ENCODE measurements at places on chromosomes 7 and 10. TPM values are rescaled to one million over a fixed set of nuclear protein-coding genes. Genes with fewer than 3 reads are reported as not detected.

Gene ACBD7
- 10.2 TPM for total RNA-seq

GRCh38 chr7:19143881-19144574, 1.2 kb downstream of the FERD3L start:
- DNase-seq: no peak

Gene CALHM3
- total RNA-seq: not detected

DNA sequence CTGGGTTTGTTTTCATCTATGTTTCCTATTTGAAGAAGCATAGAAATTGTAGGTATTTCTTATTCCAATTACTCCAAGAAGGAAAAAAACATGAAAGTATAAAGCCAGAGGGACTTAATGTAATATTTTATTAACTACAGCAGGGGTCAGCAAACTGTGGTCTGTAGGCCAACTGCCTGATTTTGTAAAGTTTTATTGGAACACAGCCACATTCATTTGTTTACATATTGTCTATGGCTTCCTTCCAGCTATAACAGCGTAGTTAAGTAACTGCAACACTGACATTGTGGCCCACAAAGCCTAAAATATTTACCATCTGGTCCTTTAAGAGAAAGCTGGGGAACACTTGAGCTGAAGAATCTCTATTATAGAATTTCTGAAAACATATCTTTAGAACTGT, 306.2 kb downstream of the BICC1 start:
- DNase-seq: no peak

Gene OR2A2
- total RNA-seq: not detected

Gene TFR2
- 2.4 TPM for total RNA-seq

GRCh38 chr10:36248304-36248981, 606.3 kb upstream of the FZD8 start:
- DNase-seq: no peak

DNA sequence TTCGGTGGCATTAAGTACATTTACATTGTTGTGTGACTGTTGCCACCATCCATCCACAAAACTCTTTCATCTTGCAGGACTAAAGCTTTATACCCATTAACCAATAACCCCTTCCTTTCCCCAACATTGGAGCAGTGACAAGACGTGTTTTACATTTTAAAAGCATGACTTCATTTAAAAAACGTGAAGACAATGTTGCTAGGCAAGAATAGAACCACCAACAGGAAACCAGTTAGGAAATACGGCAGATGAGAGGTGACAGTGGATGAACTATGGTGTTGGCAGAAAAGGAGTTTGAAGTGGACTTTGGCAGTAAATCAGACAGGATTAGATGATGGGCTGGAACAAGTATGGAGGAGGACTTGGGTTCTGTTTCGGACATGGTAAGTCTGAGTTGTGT, 17.0 kb downstream of the TMEM236 start:
- no peak for DNase-seq

DNA sequence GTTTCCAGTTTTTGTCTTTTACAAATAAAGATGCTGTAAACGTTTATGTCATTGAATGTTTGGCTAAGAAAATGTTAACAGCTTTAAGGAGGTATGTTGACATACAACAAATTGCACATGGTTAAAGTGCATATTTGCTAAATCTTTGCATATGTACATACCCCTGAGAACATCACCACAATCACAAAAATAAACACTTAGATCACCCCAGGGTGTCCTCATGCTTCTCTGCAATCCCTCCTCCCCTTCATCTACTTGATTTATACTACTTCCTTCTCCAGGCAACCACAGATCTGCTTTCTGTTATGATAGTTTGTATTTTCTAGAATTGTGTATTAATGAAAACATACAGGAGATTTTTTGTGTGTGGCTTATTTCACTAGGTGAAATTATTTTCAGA, 209.5 kb downstream of the GLRX3 start:
- no peak for DNase-seq

- no peak for DNase-seq
Observed at GRCh38 chr7:134891696-134892678, 94.3 kb upstream of the AGBL3 start.

GRCh38 chr7:112887976-112888375, 97.8 kb upstream of the TMEM168 start:
- DNase-seq: no peak

- no peak for DNase-seq
Observed at GRCh38 chr7:142868986-142869415, 14.1 kb downstream of the EPHB6 start.

Gene RET
- 0.17 TPM for total RNA-seq

DNA sequence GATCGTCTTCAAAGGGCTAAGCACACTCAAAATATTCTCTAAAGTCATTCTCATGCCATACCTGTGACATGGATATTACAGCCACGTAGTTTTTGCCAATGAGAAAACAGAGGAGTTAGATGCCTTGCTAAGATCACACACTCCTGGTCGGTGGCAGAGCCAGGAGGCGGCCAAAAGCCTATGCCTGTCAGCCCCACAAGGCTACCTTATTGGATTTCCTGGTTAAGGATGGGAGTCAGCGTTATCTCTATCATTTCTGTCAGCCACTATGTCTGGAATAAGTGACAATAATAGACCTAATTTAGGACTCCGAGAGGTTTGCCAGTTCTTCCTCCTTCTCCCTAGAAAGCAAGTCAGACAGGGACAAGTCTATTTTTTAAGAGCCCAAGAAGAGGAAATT, 250.8 kb downstream of the TRIL start:
- DNase-seq: no peak

GRCh38 chr7:148260599-148260998, 330.0 kb upstream of the C7orf33 start:
- DNase-seq: no peak

Gene TMEM176B
- 3.3 TPM for total RNA-seq

GRCh38 chr10:7070950-7071349, 339.9 kb downstream of the SFMBT2 start:
- DNase-seq: no peak

Gene PRSS2
- total RNA-seq: not detected

Gene ACBD5
- total RNA-seq: 16.9 TPM

GRCh38 chr7:80150611-80151273, 16.1 kb downstream of the GNAI1 start:
- DNase-seq: peak; percentile 15

GRCh38 chr10:20909801-20910200, 12.7 kb upstream of the NEBL start:
- no peak for DNase-seq

Gene LGI1
- total RNA-seq: not detected

Gene PARD3
- total RNA-seq: 29.7 TPM

DNA sequence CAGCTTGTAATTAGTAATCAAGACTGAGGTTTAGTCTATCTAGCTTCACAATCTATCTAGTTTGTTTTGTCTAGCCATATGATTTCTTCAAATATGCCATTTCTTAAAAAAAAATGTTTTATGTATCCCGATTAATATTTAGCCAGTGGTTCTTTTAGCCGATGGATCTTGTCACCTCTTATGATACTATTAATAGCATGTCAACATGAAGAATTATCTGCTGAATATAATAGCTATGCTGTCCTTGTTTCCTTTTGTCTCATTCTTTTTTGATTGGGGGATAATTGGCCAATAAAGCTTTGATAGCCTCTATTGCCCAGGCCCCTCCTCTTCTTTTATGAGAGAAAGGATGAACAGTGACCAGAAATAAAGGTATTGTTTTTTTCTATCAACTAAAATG, 32.8 kb downstream of the PTEN start:
- no peak for DNase-seq

DNA sequence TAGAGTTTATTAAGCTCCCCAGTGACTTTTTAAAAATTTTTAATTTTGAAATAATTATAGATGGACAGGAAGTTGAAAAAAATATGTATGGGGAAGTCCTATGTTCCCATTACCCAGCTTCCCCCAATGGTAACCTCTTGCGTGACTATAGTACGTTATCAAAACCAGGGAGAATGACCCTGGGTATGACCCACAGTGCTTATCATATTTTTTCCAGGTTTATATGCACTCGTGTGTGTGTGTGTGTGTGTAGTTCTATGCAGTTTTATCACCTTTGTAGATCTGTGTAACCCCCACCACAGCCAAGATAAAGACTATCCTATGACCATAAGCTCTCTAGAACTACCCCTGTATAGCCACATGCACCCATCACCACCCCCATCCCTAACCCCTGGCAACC, 72.8 kb downstream of the TBXAS1 start:
- no peak for DNase-seq

Gene MSMB
- not detected for total RNA-seq

Gene BAIAP2L1
- 11.1 TPM for total RNA-seq

GRCh38 chr10:123835575-123835974, 56.0 kb downstream of the CPXM2 start:
- no peak for DNase-seq

Gene STEAP1B
- total RNA-seq: 31.4 TPM

GRCh38 chr7:82678716-82679115, 235.1 kb upstream of the CACNA2D1 start:
- DNase-seq: no peak

DNA sequence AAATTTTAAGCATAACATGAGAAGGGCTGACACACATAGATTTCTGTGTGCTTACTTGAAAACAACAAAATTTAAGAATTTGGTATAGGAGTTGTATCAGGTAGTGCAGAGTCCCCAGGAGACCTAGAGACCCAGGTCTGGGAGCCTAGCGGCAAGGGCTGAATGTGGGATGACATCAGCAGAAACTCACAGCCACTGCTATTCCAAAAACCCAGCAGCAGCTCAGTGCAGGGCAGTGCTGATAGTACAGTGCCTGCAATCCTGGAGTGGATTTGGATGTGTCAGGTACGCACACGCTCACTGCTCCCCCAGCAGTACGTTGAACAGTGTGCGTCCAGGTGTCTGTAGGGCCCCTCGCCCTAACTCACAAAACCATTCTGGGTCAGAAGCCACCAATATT, 87.1 kb downstream of the EGFR start:
- peak; percentile 44 for DNase-seq

GRCh38 chr10:68471063-68471585, 649 bp downstream of the DNA2 start:
- no peak for DNase-seq

DNA sequence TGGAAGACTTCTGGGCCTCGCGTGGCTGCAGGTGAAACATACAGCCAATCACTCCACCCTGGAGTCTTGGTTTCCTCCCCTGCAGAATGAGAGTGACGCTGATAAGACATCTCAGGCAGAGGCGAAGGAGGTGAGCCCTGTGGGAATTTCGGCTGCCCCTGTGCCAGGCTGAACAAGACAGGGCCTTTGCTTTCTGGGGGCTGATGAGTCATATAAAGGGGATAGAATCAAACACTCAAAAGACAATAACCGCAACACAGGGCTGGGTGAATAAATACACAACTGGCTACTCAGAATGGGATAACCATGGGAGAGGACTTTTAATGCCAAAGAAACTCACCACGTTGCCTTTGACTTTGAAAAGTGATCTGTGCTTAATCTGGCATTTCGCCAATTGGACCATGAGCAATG, 143.8 kb downstream of the KCNMA1 start:
- DNase-seq: peak; percentile 87

DNA sequence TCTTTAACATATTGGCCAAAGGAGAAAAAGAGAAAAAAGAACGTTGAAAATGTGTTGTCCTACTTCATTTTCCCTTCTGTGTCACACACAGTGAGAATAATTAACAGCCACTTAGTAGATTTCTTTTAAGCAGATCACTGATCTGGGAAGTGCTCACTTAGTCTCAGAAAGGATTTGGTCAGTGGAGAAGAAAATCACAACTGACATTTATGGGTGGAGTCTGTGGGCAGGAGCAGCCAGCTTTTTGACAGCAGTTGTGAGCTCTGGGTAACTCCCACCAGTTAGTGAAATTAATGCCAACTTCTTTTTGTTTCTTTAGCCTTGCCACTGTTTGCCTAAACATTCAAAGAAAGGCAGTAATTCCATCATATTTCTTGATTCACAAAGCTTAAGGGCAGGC, 49.7 kb downstream of the CDK14 start:
- no peak for DNase-seq
